ENCODE measurements at places on chromosomes 5 and 9.

- DNase-seq: no peak
These were observed 419.7 kb downstream of the CHSY3 start for GRCh38 chr5:130323804-130324454.

GRCh38 chr9:109989296-109989695 is 209.3 kb downstream of the PALM2AKAP2 start:
- no peak for DNase-seq

GRCh38 chr9:126611193-126611591 is 2.5 kb upstream of the LMX1B start:
- no peak for DNase-seq

DNA sequence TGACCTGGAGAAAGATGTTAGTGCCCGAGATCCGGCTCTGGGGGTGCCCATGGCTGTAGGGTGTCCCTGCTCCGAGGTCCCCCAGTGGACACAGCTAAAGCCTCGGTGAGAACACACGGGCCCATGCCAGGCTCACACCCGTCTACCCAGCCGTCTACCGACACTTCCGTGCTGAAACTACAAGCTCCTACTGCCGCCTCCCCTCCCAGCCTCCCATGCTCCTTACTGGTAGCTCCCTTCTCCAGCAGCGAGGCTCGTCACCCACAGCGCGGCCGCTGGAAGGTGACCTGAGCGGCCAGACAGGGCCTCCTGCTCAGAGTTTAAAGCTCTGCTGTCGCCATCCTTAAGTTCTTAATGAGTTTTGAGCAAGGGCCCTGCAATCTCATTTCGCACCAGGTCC is 33.2 kb upstream of the CLPTM1L start:
- DNase-seq: no peak

DNA sequence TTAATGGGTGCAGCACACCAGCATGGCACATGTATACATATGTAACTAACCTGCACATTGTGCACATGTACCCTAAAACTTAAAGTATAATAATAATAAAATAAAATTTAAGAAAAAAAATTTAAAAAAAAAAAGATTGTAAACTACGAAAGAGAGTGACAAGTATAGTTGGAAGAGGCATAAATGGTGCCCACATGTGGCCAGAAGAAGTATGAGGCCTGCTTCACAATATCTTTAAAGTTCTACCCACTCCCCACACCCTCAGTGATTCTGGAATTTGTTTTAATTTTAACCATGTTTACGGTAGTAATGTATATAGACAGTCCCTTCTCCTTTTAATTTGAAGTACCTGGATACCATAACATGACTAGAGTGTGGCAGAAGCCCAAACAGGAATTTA is 172.7 kb downstream of the CHSY3 start:
- DNase-seq: no peak

- no peak for DNase-seq
These were observed 64.5 kb downstream of the ERAP1 start for GRCh38 chr5:96743065-96743768.

DNA sequence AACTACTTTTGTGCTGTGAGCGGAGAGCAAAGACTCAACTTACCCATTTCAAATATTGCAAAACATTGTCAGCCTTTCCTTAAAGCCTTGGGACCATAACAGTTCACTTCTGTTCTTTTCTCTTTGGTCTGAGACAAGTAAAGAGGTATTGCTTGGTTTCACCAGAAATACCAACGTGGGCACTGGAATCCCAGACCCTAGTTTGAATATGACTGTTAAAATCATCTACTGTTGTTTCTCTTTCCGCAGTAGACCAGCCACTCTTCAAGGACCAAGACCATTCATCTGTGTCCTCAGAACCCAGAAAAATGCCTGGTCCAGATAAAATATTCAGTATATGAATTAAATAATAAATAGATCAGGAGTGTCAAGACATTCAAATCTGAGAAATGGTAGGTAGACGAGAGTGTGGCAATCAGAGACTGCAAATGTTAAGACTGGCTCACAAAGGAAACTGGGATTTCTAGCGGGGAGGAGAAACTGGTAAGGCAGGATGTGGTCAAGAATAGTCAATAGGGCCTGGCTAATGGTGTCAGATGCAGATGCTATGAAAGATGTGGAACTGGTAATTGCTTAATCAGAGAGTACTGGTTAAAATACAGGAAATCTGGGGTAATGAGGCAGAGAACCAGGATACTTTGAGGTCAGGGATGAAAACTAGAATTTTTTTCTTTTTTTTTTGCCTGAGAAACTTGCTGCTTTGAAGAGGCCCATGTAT is 82.1 kb upstream of the IL33 start:
- no peak for DNase-seq

- no peak for DNase-seq
These were observed 29.0 kb upstream of the CDH18 start for GRCh38 chr5:20017021-20017420.

Data from CD4-positive, alpha-beta T cell treated with Interleukin-17A for 4 hours (primary cell).